MCF 10A (cell line): ENCODE measurements at places on chromosomes 5 and 9. TPM values are rescaled to one million over a fixed set of nuclear protein-coding genes. Genes with fewer than 3 reads are reported as not detected.

ZNF883 gene
- 0.51 and 0.59 TPM in 2 replicates for total RNA-seq

SLC25A48 gene
- not detected in 2 replicates for total RNA-seq

GRCh38 chr9:132019702-132020101 lies 60.0 kb downstream of the MED27 start:
- peaks cover 5% of the 10 kb centered on the region for H3K36me3 ChIP-seq
- no peak overlapping the region for H3K27ac ChIP-seq
- DNase-seq: no peak
- H3K27me3 ChIP-seq: no peaks in the 10 kb centered on the region

DNA sequence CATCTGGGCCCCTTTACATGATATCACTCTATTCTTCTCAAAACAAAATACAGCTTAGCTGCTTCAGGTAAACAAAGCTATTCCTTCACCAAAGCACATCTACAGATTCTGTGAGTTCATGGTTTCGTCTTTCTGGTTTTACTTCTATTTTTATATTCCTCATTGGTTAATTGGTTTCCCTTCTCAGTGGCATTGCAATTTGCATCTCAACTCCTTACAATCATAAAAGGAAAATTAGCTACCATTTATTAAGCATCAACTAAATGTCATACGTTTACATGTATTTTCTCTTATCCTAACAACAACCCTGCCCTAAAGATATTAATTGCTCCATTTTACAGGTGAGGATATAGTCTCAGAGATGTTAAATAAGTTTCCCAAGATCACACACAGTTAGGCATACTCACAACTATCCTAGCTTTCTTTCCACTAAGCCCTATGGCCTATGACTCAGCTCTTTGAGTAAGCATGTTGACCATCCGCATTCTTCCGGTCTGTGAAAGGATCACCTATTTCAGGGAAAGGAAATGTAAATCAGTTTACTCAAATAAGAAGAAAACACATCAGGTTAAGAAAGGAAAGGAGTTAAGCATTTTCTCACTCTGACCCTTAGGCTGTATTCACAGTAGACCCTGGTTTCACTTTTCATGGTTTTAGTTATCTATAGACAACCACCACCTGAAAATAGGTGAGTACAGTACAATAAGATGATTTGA lies 146.1 kb downstream of the CAAP1 start:
- no peaks in the 10 kb centered on the region for H3K36me3 ChIP-seq
- no peak overlapping the region for H3K4me3 ChIP-seq
- peaks cover 20% of the 10 kb centered on the region for H3K27me3 ChIP-seq
- peaks cover 9% of the 10 kb centered on the region for H3K4me1 ChIP-seq
- H3K27ac ChIP-seq: peak overlapping the region; percentile 89
- DNase-seq: peak; percentile 78

DNA sequence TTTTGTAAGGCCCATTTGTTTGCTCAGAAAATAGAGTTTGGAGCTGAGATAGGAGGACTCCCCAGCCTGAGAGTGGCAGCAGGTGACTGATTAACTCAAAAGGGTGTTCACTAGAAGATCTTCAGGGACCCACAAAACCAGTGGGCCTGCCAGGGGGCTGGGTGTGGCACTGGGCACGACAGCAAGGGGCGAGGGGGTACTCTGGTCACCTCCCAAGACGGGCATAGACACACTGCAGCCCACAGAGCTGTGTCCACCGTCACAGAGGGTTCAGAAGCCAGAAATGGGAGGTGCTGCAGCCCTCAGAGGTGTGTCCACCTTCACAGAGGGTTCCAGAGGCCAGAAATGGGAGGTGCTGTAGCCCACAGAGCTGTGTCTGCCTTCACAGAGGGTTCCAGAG lies 75.6 kb upstream of the CACNA1B start:
- peaks cover 49% of the 10 kb centered on the region for H3K36me3 ChIP-seq
- no peak overlapping the region for H3K4me3 ChIP-seq
- DNase-seq: no peak
- no peaks in the 10 kb centered on the region for H3K27me3 ChIP-seq
- H3K27ac ChIP-seq: peak overlapping the region; percentile 66
- no peaks in the 10 kb centered on the region for H3K4me1 ChIP-seq

GRCh38 chr9:29214154-29214689 lies 1640.9 kb upstream of the C9orf72 start:
- peak; percentile 81 for DNase-seq
- H3K4me1 ChIP-seq: peaks cover 13% of the 10 kb centered on the region
- H3K36me3 ChIP-seq: no peaks in the 10 kb centered on the region
- H3K27ac ChIP-seq: peak overlapping the region; percentile 47
- H3K4me3 ChIP-seq: peak overlapping the region; percentile 86

GRCh38 chr5:73266176-73266738 lies 93.3 kb downstream of the TMEM174 start:
- H3K27me3 ChIP-seq: no peaks in the 10 kb centered on the region
- H3K4me3 ChIP-seq: no peak overlapping the region
- peaks cover 11% of the 10 kb centered on the region for H3K4me1 ChIP-seq
- peak overlapping the region; percentile 7 for H3K27ac ChIP-seq
- no peaks in the 10 kb centered on the region for H3K36me3 ChIP-seq

DNA sequence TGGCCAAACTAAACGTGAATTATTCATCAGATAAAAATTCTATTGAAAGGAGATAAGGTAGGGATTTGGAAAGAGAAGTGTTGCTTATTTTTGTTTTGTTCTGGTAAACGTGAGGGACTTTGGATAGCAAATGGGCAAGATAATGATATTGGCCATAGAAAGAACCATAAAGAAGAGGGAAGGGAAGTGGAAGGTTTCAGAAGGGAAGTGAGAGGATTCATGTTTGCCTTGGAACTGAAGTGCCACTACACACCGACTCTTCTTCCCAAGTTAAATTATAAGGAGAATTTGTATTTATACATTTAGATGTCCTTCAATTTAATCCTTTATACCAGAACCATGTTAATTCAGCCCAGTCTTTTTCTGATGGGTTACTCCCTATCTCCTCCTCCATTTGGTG lies 42.1 kb upstream of the TAF11L2 start:
- no peaks in the 10 kb centered on the region for H3K27me3 ChIP-seq
- H3K27ac ChIP-seq: no peak overlapping the region
- no peak for DNase-seq
- H3K4me3 ChIP-seq: no peak overlapping the region
- no peaks in the 10 kb centered on the region for H3K4me1 ChIP-seq

DNA sequence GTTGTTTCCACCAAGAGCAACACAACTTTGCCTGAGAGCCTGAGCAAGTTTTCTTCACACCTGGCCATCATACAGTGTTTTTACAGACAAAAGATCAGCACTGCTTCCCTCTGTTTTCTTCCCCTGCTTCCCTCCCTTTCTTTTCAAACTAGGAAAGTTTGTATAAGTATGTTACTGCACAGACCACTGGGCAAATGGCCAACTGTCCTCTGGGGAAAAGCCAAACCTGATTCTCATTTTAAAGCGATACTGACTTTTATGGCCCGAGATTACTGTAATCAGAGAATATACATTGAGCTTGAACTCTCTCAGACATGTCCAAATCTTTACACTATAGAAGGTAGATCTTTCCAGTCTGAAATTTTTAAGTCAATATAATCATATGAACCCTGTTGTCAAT lies 415.0 kb downstream of the NFIB start:
- H3K27ac ChIP-seq: peak overlapping the region; percentile 98
- H3K27me3 ChIP-seq: no peaks in the 10 kb centered on the region
- peak; percentile 15 for DNase-seq
- H3K4me3 ChIP-seq: no peak overlapping the region
- H3K4me1 ChIP-seq: peaks cover 50% of the 10 kb centered on the region
- no peaks in the 10 kb centered on the region for H3K36me3 ChIP-seq

MLANA gene
- not detected in 2 replicates for total RNA-seq

- no peaks in the 10 kb centered on the region for H3K36me3 ChIP-seq
- H3K4me3 ChIP-seq: no peak overlapping the region
- no peaks in the 10 kb centered on the region for H3K4me1 ChIP-seq
- DNase-seq: peak; percentile 17
- H3K27ac ChIP-seq: no peak overlapping the region
Measured at GRCh38 chr9:34572092-34572491, 17.4 kb downstream of the CNTFR start.

DNA sequence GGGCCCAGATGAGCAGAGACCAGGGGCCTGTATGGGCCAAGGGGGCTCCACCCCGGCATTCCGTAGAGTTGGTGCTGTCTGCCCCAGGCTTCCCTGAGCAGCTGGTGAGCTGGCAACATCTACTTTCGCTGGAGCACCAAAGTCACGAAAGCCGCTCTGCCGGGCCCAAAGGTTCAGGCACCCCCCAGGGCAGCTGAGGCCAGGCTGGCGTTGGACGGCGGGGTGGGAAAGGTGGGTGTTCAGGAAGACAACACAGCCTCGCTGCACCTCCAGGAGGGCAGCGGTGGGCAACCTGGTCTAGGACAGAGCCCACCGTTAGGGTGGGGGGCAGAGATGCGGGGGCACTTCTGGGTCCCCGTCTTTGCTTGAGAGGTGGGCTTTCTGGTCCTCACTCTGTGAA lies 30.1 kb upstream of the TMEM250 start:
- H3K4me1 ChIP-seq: no peaks in the 10 kb centered on the region
- no peak overlapping the region for H3K27ac ChIP-seq
- peaks cover 6% of the 10 kb centered on the region for H3K36me3 ChIP-seq
- no peaks in the 10 kb centered on the region for H3K27me3 ChIP-seq
- no peak overlapping the region for H3K4me3 ChIP-seq

SPINK6 gene
- 0.56 and 1.9 TPM in 2 replicates for total RNA-seq

IFNA17 gene
- total RNA-seq: not detected in 2 replicates

DNA sequence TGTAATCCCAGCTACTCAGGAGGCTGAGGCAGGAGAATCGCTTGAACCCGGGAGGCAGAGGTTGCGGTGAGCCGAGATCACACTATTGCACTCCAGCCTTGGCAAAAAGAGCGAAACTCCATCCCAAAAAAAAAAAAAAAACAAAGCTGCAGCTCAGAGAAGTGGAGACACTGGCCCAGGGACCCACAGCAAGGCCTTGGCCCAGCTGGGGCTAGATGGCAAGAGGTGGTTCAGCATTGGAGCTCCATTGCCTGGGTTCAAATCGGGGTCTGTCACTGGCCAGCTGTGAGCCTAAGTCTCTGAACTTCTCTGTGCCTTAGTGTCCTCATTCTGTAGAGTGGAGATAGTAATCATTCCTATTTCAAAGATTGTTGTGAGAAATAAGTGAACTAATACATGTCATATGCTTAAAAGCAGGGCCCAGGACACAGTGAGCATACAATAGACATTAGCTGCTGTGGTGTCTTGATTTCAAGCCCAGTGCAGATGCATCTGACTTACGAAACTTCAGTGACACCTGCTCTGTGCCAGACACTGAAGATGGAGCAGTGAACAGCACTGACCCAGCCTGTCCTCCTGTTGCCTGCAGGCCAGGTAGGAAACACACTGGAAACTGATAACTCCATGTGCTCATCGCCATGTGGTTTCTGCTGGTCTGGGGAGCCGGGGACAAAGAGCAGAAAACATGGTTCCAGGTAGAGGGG lies 127.7 kb downstream of the C9orf50 start:
- no peaks in the 10 kb centered on the region for H3K27me3 ChIP-seq
- H3K27ac ChIP-seq: no peak overlapping the region
- DNase-seq: no peak
- peak overlapping the region; percentile 22 for H3K4me3 ChIP-seq
- H3K36me3 ChIP-seq: peaks cover 18% of the 10 kb centered on the region

SMIM32 gene
- total RNA-seq: not detected in 2 replicates

GRCh38 chr9:112601636-112602035 lies 115.0 kb downstream of the KIAA1958 start:
- no peak overlapping the region for H3K27ac ChIP-seq
- no peak overlapping the region for H3K4me3 ChIP-seq
- no peaks in the 10 kb centered on the region for H3K27me3 ChIP-seq
- no peak for DNase-seq
- peaks cover 13% of the 10 kb centered on the region for H3K4me1 ChIP-seq
- H3K36me3 ChIP-seq: no peaks in the 10 kb centered on the region

DNA sequence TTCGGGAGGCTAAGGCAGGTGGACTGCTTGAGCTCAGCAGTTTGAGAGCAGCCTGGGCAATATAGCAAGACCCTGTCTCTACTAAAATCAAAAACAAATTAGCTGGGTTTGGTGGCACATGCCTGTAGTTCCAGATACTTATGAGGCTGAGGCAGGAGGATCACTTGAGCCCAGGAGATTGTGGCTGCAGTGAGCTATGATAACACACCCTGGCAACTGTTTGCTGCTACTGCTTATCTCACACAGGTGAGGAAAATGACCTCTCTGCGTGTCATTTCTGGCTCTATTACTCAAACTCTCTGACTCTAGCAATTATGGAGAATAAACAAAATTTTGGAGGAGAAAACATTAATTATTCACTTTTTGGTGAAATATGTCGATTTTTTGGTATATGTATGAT lies 45.3 kb upstream of the TMC1 start:
- no peak overlapping the region for H3K4me3 ChIP-seq
- no peaks in the 10 kb centered on the region for H3K36me3 ChIP-seq
- no peaks in the 10 kb centered on the region for H3K27me3 ChIP-seq
- H3K4me1 ChIP-seq: peaks cover 20% of the 10 kb centered on the region
- no peak for DNase-seq
- H3K27ac ChIP-seq: no peak overlapping the region

THBS4 gene
- total RNA-seq: 0.82 and 1.2 TPM in 2 replicates

TCOF1 gene
- 68.4 and 83.5 TPM in 2 replicates for total RNA-seq

- H3K4me1 ChIP-seq: peaks cover 12% of the 10 kb centered on the region
- H3K27me3 ChIP-seq: peaks cover 27% of the 10 kb centered on the region
- no peak overlapping the region for H3K4me3 ChIP-seq
- no peaks in the 10 kb centered on the region for H3K36me3 ChIP-seq
- DNase-seq: no peak
Measured at GRCh38 chr9:98811051-98811650, 3.7 kb downstream of the GALNT12 start.

- peaks cover 28% of the 10 kb centered on the region for H3K4me1 ChIP-seq
- H3K36me3 ChIP-seq: peaks cover 6% of the 10 kb centered on the region
- H3K4me3 ChIP-seq: no peak overlapping the region
- DNase-seq: no peak
- no peak overlapping the region for H3K27ac ChIP-seq
- H3K27me3 ChIP-seq: no peaks in the 10 kb centered on the region
Measured at GRCh38 chr9:120918931-120919842, 7.4 kb downstream of the TRAF1 start.

COL5A1 gene
- total RNA-seq: not detected in 2 replicates

- DNase-seq: no peak
- H3K27ac ChIP-seq: no peak overlapping the region
- peaks cover 98% of the 10 kb centered on the region for H3K36me3 ChIP-seq
- H3K27me3 ChIP-seq: no peaks in the 10 kb centered on the region
- H3K4me1 ChIP-seq: no peaks in the 10 kb centered on the region
- H3K4me3 ChIP-seq: no peak overlapping the region
Measured at GRCh38 chr9:33065157-33066076, 11.1 kb downstream of the SMU1 start.

- no peaks in the 10 kb centered on the region for H3K27me3 ChIP-seq
- H3K27ac ChIP-seq: no peak overlapping the region
- H3K4me1 ChIP-seq: peaks cover 4% of the 10 kb centered on the region
- H3K36me3 ChIP-seq: no peaks in the 10 kb centered on the region
- no peak for DNase-seq
Measured at GRCh38 chr9:91790917-91791316, 159.1 kb downstream of the ROR2 start.
